Glutamatergic neuron (in vitro differentiated cells): ENCODE measurements at places on chromosomes 2 and 18. TPM values are rescaled to one million over a fixed set of nuclear protein-coding genes. Genes with fewer than 3 reads are reported as not detected.

The UGT1A3 gene
- total RNA-seq: not detected

DNA sequence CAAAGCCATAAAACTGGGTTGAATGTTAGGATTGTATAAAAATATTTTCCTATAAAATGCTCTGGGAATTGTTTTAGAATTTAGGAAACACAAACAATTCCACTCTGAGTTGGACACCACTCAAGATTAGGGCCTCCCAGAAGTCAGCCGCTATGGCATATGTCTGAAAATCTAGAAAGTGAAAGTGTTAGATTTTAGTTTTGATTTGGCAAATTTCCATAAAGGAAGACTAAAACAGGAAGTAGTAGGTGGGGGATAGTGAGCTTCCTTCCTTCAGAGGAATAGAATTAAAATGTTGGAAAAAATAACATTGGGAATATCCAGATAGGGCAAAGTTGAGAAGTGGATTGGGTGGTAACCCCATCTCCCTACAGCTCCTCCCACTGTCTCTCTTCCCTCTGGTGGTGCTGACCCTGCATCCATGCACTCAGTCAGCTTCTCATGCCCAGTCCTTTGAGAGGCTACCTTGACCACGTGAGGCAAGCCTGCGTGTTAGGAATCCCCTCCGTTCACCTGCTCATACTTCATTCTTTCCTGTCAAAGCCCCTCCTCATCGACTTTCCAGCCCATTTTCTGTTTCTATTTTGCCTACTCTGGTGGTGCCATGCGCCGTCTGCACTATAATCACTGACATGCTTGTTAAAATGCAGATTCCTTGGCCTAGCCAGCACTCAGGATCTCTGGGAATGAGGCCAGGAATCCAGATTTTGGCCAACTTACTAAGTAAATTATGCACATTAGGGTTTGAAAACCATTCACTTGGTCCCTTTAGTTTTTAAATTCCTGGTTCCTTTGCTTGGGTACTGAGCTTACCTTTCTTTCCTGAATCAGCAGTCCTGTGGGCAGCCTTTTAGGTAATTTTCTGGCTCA, 83.5 kb downstream of the POLE4 start:
- no peak overlapping the region for H3K27ac ChIP-seq
- DNase-seq: no peak
- peaks cover 3% of the 10 kb centered on the region for H3K27me3 ChIP-seq

DNA sequence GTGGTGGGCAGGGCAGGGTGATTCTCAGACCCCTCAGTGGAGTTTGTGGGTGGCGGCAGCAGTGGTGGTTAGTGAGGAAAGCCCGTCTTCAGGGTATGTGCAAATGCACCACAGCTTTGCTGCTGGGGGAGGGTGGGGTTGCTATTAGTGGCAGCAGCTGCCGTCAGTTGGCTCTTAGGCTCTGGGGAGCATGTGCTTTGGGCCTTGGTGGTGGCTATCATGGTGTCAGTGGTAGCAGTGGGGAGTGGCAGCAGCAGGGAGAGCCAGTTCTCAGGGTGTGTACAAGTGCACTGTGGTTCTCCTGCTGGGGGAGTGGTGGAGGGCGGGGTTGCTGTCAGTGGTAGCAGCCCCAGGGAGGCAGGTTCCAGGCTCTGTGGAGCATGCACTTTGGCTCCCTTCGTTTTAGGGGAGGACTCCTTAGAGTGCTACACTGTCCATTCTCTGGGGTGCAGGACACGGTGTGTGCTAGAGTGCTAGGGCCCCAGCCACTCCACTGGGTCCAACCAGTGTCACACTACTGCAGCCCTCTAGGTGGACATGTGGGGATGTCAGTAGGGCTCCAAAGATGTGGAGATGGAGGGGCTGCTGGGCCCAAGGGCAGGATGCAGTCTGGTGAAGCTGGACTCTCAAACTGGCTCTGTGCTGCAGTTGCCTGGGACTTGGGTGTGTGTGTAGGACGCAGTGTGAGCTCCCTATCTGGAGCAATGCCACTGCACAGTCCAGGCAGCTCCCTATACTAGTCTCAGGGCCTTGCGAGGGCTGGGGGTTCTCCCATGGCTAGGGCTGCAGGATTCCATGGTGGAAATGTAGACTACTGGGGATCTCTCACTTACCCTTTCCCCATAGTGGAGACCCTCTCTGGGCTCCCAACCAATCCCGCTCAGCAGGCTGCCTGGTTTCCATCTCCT, 45.3 kb downstream of the ADCYAP1 start:
- no peaks in the 10 kb centered on the region for H3K36me3 ChIP-seq
- H3K27me3 ChIP-seq: no peaks in the 10 kb centered on the region
- no peak for DNase-seq
- H3K4me1 ChIP-seq: peaks cover 3% of the 10 kb centered on the region
- H3K4me3 ChIP-seq: no peak overlapping the region
- no peak overlapping the region for H3K27ac ChIP-seq

DNA sequence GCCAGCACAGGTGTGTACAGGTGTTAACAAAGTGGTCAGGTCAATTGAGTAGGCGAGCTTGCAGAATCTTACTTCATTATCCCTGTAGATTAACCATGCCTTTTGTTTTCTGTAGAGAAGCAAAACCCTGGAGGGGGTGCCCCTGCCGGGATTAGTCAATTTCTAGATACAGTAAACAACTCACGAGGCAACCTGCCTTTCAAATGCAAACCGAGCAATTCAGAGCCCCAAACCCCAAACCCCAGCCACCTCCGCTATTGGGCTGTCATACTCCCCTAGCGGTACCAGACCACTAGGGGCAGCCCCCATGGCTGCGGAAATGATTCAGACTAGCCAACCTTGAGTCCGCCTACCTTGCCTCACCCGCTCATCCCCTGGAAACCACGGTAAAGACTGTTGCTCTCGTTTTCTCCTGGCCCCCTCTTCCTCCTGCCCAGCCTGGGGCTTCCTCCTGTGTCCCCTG, 61.4 kb upstream of the KIF5C start:
- peak; percentile 24 for DNase-seq
- H3K36me3 ChIP-seq: no peaks in the 10 kb centered on the region
- H3K27me3 ChIP-seq: no peaks in the 10 kb centered on the region
- peaks cover 11% of the 10 kb centered on the region for H3K4me1 ChIP-seq
- H3K4me3 ChIP-seq: no peak overlapping the region
- no peak overlapping the region for H3K27ac ChIP-seq

DNA sequence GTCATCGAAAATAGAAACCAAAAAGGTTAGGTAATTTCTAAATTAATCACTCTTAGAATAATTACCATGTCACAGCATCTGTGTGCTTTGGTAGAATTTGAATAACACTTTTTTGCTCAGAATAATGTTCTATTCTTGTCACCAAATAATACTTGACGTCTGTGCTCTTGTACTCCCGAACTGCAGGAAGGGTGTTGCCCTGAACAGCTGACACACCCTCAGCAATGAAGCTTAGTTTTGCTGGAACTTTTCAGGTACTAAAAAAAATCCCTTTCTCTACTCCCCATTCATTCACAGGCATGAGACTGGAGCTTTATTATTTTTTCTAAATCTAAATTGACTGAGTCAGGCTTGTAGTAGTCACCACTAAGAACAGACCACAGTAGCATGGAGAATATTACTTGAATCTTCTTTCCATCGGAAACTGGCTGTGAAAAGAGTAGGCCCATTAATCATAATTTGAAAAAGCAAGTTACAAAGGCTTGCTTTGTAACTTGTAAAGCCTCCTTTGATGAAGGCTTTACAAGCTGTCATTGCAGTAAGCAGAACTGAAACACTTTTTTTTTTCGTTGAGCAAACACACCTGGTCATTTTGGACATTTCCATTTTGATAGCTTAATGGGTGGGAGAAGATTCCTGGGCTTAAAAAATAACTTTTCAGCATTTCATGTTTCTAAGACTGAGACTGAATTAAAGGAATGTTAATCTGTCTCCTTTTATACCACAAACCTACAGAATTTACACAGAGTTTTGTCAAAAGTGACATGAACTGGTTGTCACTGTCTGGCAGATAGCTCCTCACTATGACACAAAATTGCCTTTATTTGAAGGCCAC, 70.3 kb upstream of the PELI1 start:
- no peak for DNase-seq
- H3K27ac ChIP-seq: no peak overlapping the region
- H3K27me3 ChIP-seq: peaks cover 4% of the 10 kb centered on the region

- H3K27ac ChIP-seq: no peak overlapping the region
- no peaks in the 10 kb centered on the region for H3K36me3 ChIP-seq
- no peaks in the 10 kb centered on the region for H3K4me1 ChIP-seq
- H3K4me3 ChIP-seq: no peak overlapping the region
- no peaks in the 10 kb centered on the region for H3K27me3 ChIP-seq
- DNase-seq: no peak
These were observed 92.6 kb downstream of the ZNF385B start for GRCh38 chr2:179768765-179769164.

- H3K27me3 ChIP-seq: peaks cover 4% of the 10 kb centered on the region
- H3K27ac ChIP-seq: no peak overlapping the region
- no peak overlapping the region for H3K4me3 ChIP-seq
- peaks cover 20% of the 10 kb centered on the region for H3K4me1 ChIP-seq
- no peaks in the 10 kb centered on the region for H3K36me3 ChIP-seq
- DNase-seq: no peak
These were observed 3.2 kb downstream of the TRAK2 start for GRCh38 chr2:201448061-201448460.

The PDE11A gene
- total RNA-seq: 0.27 TPM

The OXER1 gene
- not detected for total RNA-seq

DNA sequence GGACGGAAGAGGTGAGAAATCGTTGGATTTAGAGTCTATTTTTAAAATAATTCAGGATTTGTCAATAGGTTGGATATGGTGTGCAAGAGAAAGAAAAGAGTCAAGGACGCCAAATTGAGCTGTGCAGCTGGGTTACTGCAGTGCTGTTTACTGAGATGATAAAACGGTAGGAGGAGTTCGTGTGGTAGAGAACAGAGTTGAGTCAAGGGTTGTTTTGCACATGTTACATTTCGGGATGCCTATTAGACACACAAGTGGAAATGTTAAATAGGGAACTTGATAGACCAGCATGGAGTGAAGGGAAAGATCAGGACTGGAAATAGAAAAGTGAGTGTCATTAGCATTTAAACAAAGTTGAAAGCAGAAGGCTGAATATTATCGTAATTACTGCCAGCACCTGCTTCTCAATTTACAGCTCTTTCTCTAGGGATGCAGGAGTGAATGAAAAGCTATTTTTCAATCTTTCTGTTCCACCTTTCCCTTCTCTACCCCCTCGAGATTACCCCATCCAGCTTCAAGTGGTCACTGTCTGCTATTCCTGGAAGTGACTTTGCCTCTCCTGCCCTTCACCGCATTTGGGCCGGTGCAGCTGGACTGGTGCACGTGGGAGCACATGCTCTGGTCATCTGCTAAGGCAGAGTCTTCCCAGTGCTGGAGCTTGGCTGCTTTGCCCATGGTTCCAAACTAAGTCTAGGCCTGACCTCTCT, 30.3 kb downstream of the GPR75 start:
- no peak overlapping the region for H3K4me3 ChIP-seq
- peaks cover 3% of the 10 kb centered on the region for H3K4me1 ChIP-seq
- H3K27me3 ChIP-seq: peaks cover 3% of the 10 kb centered on the region
- H3K27ac ChIP-seq: no peak overlapping the region
- no peak for DNase-seq
- H3K36me3 ChIP-seq: no peaks in the 10 kb centered on the region

The LONRF2 gene
- 1.3 TPM for total RNA-seq

DNA sequence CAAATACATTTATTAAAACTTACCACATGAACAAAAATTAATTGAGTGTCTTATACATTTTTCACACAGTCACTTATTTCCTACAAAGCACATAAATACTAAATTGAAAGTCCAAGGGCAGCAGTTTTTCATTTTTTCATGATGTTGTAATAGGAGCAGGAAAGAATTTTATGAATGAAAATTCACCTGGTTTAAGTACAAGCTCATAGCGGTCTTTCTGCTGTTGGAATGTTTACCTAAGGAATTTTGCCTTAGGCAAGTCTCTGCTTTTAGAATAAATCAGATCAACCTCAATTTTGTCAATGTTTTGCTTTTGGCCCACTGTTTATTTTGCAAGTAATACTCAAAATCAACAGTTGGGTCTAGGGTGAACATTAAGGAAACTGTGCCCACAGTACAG, 40.0 kb downstream of the ETAA1 start:
- no peak overlapping the region for H3K27ac ChIP-seq
- no peaks in the 10 kb centered on the region for H3K36me3 ChIP-seq
- DNase-seq: no peak
- H3K4me3 ChIP-seq: no peak overlapping the region
- no peaks in the 10 kb centered on the region for H3K27me3 ChIP-seq

DNA sequence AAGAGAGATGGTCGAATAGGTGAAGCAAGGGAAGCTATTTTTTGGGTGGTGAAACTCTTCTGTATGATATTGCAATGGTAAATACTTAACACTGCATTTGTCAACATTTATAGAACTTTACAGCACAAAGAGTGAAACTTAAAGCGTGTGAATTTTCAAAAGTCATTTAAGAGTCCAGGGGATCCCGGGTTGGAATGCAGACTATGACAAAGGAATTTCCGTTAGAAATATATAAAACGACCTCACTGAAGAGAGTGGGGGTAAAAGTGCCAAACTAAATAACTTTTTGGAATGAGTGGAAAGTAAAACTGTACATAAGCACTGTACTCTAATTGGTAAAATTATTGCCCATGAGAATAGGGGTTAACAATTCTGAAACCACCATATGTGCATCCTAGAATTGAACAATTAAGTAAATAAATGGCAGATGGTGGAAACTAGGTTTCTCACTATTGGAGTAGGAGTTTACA, 191.0 kb upstream of the FN1 start:
- peaks cover 5% of the 10 kb centered on the region for H3K4me1 ChIP-seq
- no peak overlapping the region for H3K4me3 ChIP-seq
- no peaks in the 10 kb centered on the region for H3K36me3 ChIP-seq
- H3K27me3 ChIP-seq: no peaks in the 10 kb centered on the region
- H3K27ac ChIP-seq: no peak overlapping the region

GRCh38 chr2:55163941-55164390, 68.1 kb downstream of the CLHC1 start:
- peaks cover 29% of the 10 kb centered on the region for H3K4me1 ChIP-seq
- H3K36me3 ChIP-seq: no peaks in the 10 kb centered on the region
- DNase-seq: no peak
- H3K27me3 ChIP-seq: peaks cover 2% of the 10 kb centered on the region
- H3K27ac ChIP-seq: no peak overlapping the region
- no peak overlapping the region for H3K4me3 ChIP-seq

DNA sequence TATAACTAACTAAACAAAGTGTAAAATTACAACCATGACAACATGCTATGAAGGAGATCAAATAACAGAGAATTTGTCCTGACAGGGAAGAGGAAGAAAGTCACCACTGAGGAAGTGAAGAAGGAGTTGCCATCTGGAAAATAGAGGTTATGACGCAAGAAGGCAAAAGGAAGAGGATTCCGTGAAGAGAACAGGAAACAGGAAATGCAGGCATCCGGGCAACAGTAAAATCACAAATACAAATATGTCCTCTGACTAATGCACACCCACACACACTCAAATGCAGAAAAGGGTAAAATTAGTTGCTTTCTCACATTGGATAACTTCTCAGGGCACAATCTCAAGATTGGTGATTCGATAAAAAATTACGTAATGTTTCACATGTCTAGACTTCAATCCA, 278.4 kb downstream of the TMX3 start:
- H3K4me3 ChIP-seq: no peak overlapping the region
- DNase-seq: no peak
- no peak overlapping the region for H3K27ac ChIP-seq
- H3K36me3 ChIP-seq: peaks cover 5% of the 10 kb centered on the region
